ENCODE measurements at places on chromosomes 7 and 10.
A peak's percentile ranks its signal among the peaks of the same experiment; 100 is the strongest.

DNA sequence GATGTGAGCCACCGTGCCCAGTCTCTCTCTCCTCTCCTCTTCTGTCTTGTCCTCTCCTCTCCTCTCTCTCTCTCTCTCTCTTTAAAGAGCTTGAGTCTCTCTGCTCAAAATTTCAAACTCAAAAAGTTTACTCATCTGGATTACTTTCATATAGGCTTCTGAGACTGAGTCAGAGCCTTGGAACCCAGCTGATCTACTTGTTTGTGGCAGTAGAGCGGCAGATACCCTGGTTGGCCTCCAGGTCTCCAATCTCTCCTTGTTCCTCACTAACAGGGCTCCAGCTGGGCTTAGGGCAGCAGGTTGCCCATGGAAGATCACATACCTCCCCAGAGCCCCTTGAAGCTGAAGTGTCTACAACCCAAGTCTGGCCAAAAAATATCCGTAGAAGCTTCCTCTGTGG is 51.0 kb downstream of the HHEX start:
- H3K4me1 ChIP-seq = no peaks in the 10 kb centered on the region
- no peaks in the 10 kb centered on the region for H3K36me3 ChIP-seq
- H3K27me3 ChIP-seq = peaks cover 17% of the 10 kb centered on the region

DNA sequence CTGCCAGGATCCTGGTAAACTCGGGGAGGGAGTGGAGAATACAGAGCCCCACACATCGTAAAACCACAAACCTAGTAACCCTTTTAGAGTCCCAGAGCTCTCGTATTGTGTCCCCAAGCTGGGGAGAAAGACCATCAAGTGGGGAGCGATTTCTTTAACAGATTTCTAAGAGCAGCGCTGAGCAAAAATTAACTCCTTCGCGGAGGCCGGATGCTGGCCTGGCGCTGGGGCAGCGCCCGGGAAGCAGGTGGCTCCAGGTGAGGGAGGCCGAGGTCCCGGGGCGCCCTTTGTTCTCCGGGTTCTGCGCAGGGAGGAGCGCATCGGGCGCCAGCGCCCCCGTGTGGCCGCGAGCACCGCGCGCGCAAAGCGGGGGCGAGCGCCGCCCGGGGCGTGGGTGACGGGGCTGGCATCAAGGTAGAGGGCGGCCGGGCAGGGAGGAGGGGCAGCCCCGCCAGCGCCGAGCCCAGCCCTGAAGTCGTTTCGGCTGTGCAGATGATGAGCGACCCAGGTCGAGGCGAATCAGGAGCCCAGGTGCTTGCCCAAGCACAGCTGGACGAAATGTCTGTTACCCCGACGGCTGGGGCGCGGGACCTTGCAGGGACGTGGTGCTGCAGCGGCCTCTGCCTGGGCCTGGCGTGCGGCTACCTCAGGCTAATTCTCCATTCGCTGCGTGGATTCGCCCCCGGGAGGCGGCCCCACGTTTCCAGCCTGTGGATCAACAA is 10.4 kb upstream of the FGFR2 start:
- H3K4me3 ChIP-seq = no peak overlapping the region
- DNase-seq = peak; percentile 59
- peaks cover 14% of the 10 kb centered on the region for H3K4me1 ChIP-seq
- H3K27me3 ChIP-seq = peaks cover 11% of the 10 kb centered on the region

- H3K4me1 ChIP-seq = no peaks in the 10 kb centered on the region
- DNase-seq = no peak
- no peak overlapping the region for H3K4me3 ChIP-seq
- H3K27ac ChIP-seq = no peak overlapping the region
- H3K36me3 ChIP-seq = no peaks in the 10 kb centered on the region
These were observed 27.3 kb upstream of the NRG3 start for GRCh38 chr10:81847675-81848074.

DNA sequence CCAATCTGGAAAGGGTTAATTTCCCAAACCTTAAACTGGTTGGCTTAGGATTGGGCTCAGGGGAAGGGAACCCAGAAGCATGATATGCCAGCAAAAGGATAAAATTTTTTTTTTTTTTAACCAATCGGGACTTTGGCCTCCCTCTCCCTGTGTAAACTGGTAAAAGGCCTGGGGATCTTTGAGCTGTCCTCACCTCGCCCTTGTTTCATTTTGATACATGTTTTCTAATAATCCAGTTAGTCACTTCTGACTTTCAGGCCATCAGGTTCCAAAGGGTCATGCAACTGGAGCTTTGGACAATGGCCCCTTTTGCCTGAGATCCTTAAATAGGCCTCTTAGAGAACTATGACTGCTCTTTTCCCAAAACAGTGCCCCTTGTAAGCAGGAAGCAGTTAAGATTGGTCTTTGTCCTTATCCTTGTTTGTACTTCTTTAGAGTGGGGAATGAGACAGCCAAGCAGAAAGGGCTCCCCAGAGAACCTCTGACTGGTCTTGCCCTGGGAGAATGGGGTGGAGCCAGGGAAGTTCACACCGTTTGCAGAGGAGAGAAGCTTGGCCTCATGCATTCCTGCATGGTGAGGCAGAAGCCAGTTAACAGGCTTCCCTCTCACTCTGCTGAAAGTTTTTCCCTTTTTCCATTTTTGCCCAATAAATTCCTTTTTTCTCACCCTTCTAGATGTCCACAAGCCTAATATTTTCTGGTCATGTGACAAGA is 424.2 kb upstream of the CNTNAP2 start:
- H3K27ac ChIP-seq = peak overlapping the region; percentile 81
- H3K27me3 ChIP-seq = no peaks in the 10 kb centered on the region
- no peaks in the 10 kb centered on the region for H3K36me3 ChIP-seq
- H3K4me1 ChIP-seq = peaks cover 30% of the 10 kb centered on the region
- peak; percentile 4 for DNase-seq
- H3K4me3 ChIP-seq = peak overlapping the region; percentile 1

DNA sequence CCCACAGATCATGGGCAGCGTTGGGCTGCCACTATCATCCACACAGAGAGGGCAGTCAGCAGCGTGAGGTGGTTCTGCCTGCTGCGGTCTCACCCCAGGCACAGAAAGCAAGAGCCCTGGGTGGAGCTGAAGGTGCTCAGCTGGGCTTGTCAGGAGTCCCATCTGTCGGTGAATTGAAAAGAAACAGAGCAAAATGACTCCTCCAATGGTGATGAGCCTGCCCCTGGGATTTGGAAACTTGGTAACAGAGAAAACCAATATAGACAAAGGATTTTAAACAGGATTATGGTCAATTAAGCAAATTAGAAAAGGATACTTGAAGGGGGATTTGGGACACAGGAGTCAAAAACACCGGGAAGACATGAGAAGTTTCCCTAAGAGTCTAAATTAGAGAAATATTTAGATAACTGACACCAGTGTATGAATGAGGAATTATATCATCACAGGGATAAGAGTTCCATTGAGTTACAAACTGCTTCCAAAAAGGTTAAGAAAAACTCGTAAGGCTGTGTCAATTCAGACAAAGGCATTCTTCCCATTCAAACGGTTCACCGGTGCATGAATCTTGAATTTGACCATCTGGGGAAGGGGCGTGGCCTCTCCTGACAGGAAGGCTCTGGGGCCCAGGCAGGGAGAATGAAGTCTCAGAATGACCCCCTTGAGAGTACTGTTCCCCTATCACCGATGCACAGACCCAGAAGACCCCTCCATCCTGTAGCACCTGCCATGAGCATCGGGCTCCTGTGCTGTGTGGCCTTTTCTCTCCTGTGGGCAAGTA is 70.0 kb upstream of the PRSS58 start:
- no peaks in the 10 kb centered on the region for H3K27me3 ChIP-seq
- DNase-seq = no peak
- peak overlapping the region; percentile 95 for H3K27ac ChIP-seq
- no peaks in the 10 kb centered on the region for H3K36me3 ChIP-seq
- H3K4me3 ChIP-seq = peak overlapping the region; percentile 54

- H3K36me3 ChIP-seq = peaks cover 18% of the 10 kb centered on the region
- DNase-seq = no peak
- H3K4me3 ChIP-seq = no peak overlapping the region
- H3K27ac ChIP-seq = no peak overlapping the region
- no peaks in the 10 kb centered on the region for H3K27me3 ChIP-seq
These were observed 76.1 kb downstream of the CUBN start for GRCh38 chr10:17053513-17053912.

DNA sequence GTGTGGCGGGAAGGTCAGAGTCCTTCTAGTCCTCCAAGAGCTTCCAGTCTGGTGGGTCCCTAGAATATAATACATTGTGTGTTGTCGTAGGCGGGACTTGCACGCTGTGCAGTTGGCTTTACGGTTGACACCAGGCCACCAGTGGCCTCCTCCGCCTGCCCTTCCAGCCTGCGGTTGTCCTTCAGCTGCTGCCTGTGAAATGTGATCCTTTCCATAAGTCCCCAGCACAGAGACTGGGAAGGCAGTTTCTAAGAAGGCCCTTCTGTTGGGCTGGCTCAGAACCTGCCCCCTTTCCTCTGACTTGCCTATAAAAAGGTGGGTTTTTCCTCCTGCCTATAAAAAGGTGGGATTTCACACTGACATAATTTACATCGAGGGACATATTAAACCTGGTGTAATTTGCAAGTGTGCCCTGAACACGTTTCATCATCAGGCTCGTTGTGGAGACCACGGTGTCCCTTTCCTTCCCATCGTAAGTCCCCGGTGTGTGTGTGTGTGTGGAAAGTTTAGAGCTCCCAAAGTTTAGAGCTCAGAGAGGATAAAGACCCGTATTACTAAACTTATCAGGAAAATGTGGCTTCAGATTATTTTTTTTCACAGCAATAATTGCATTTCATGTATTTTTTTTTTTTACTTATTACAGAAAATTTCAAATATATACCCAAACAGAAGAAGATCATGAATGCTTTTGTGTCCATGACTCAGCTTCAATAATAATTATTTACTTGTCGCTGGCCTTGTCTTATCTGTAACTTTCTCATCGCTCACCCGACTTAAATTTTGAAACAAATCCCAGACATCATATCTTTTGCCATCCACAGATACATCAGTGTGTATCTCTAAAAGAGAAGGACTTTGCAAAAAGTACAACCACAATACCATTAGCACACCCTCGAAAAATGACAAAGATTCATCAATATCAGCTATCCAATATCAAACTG is 45.1 kb downstream of the CUX1 start:
- no peaks in the 10 kb centered on the region for H3K27me3 ChIP-seq
- no peak overlapping the region for H3K27ac ChIP-seq
- H3K4me1 ChIP-seq = peaks cover 49% of the 10 kb centered on the region
- H3K36me3 ChIP-seq = no peaks in the 10 kb centered on the region
- H3K4me3 ChIP-seq = no peak overlapping the region
- no peak for DNase-seq

- DNase-seq = no peak
- H3K4me3 ChIP-seq = no peak overlapping the region
- no peaks in the 10 kb centered on the region for H3K27me3 ChIP-seq
- no peaks in the 10 kb centered on the region for H3K4me1 ChIP-seq
These were observed 28.1 kb downstream of the LRGUK start for GRCh38 chr7:134155206-134155605.

DNA sequence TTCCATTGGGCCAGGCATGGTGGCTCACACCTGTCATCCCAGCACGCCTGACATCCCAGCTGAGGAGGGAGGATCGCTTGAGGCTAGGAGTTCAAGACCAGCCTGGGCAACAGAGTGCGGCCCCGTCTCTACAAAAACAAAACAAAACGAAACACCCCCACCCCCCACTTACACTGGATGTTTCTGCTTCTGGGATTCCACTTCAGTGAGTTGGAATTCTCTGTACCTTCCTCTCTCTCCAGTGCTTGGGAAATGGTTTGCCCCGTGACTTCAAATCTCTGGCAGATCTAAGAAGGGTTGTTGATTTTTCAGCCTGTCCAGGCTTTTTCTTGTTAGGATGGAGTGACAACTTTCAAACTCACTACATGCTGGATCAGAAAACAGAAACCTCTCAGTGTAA is 106.9 kb downstream of the ANLN start:
- H3K27ac ChIP-seq = no peak overlapping the region

GRCh38 chr7:105350906-105351305 is 37.8 kb downstream of the SRPK2 start:
- DNase-seq = no peak
- H3K4me1 ChIP-seq = peaks cover 15% of the 10 kb centered on the region
- no peaks in the 10 kb centered on the region for H3K27me3 ChIP-seq
- no peak overlapping the region for H3K4me3 ChIP-seq
- H3K36me3 ChIP-seq = no peaks in the 10 kb centered on the region

DNA sequence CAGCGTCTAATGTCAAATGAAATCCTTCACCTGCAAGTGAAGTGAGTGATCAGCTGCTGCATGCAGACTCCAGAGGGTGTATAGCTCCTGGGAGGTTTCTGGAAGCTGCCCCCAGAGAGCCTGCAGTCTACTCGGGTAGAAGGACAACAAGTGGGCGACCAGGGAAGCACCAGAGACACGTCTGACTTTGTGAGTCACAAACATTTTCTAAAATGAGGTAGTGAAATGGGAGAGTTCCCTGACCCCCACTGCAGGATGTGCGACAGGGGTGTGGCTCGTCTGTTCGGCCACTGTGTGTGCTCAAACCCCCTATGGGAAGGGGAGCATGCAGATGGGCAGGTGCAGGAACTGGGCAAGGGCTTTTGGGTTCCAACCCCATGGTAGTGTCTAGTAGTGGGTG is 177.1 kb upstream of the PRKCQ start:
- no peak for DNase-seq
- H3K4me1 ChIP-seq = peaks cover 4% of the 10 kb centered on the region
- no peak overlapping the region for H3K4me3 ChIP-seq
